Ascending aorta (tissue), 2 donors: ENCODE measurements at places on chromosomes 4 and X. TPM values are rescaled to one million over a fixed set of nuclear protein-coding genes. Genes with fewer than 3 reads are reported as not detected.

GRCh38 chr4:48470570-48470969 lies 12.6 kb upstream of the SLC10A4 start:
- no peak for DNase-seq

- DNase-seq, result no peak
Measured at GRCh38 chrX:40291553-40291952, 193.8 kb upstream of the BCOR start.

DNA sequence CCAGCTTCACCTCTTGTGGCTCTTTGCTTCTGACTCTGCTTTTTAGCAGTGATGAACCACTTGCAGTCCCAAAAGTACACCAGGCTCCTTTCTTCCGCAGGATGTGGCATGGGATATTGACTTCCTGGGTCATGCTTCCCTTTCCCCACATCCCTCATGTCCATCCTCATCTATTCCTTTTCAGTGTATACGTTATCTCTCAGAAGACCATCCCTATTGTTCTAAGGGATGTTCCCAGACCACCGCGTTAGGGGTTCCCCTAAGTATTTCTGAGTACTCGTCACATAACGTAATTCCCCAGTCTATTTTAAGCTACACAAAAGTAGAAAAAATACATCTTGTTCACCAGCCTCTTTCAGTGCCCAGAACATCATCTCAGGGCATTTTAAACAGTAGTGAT lies 71.1 kb upstream of the NLGN4X start:
- DNase-seq, result no peak

Gene GPR34
- 1.5 TPM for total RNA-seq

Gene TSPAN6
- total RNA-seq, result 17.2 TPM

Gene FGF13
- total RNA-seq, result 12.7 TPM

DNA sequence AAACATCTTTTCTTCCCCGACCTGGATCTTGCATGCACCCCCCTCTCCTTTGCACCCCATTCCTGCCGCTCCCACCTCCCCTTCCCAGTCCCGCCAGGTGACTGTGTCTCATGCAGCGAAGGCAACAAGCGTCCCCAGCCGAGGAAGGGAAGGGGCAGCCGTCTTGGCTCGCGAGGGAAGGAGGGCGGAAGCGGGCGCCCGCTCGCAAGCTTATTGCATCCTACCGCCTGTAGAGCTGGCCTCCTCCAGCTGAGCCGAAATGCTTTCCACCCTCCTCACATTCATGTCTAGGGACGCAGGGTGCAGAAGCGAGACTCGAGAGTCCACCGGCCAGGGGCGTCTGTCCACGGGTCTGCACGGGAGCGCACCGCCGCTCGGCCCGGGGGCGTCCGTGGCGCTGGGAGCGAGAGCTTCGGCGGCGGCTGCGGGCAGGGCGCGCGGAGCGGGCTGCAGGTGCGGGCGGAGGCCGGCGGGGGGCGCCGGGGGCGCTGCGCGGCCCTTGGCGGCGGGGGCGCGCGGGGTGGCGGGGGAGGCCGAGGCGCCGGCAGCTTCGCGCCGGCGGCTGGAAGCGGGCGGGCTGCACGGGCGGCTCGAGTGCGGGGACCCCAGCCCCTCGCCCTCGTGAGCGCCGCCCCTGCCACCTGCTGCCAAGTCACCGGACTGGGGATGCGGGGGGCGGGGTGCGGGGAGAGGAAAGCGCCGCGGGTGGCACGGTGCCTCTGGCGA lies at the start of gene KCNIP4:
Gene KCNIP4, minus strand, starts transcription at position 426 of the 726 bp plus-strand sequence.
- DNase-seq, result no peak

GRCh38 chrX:138742217-138742616 lies 30.7 kb upstream of the FGF13 start:
- DNase-seq, result no peak
